ENCODE measurements at places on chromosomes 2 and 18.

- peak; percentile 81 for DNase-seq
These were observed 65.6 kb downstream of the NOL4 start for GRCh38 chr18:34158881-34159690.

DNA sequence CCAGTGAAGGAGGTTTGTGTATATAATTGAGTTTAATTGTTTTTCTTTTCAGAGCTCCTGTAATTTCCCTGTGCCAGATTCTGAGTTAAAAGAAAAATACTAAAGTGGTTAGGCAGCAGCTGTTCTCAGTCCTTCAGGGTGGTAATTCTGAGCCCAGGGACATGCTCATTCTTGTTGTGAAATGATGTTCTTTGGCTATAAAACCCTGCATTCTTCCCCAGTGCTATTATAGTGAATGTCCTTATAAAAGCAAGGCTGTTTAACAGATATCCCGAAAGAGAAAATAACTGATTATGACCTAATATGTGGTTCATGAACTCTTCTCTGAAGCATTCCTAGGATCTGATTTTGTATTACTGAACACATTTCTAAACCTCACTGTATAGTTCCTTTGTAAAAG lies 34.0 kb downstream of the ADAM23 start:
- DNase-seq, result no peak

DNA sequence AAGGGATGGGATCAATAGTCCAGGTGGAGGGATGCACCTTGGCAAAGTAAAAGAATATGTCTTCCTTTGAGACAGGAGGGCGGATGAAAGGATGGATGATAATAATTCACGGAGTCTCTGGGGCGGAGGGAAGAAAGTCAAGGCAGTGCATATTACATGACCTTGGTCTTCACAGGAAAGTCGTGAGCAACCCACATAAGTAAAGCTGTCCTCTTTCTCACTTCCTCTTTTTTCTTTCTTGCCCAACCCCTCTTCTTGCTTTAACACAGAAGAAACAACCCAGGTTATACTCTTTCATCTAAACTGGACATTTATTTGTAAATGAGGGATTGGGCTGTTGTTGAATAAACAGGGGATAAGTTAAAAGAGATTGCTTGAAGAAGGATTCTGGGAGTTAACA lies 168.7 kb upstream of the SKOR2 start:
- no peak for DNase-seq

GRCh38 chr2:119240311-119241204 lies 16.9 kb downstream of the STEAP3 start:
- DNase-seq, result peak; percentile 15

DNA sequence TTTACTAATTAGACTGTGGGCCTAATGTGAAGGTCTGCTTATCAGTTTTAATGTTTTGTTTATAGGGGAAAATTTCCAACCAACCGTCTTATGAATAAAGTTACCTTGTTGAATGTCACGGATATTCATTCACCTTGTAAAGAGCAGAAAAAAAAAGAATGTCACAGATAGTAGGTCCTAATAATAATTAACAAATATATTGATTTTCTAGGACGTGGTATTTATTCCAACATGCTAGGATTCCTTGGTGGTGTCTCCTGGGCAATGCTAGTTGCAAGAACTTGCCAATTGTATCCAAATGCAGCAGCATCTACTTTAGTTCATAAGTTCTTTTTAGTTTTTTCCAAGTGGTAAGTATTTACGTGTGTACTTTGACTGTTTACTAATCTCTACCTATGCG lies 23.4 kb downstream of the PAPOLG start:
- DNase-seq, result no peak

DNA sequence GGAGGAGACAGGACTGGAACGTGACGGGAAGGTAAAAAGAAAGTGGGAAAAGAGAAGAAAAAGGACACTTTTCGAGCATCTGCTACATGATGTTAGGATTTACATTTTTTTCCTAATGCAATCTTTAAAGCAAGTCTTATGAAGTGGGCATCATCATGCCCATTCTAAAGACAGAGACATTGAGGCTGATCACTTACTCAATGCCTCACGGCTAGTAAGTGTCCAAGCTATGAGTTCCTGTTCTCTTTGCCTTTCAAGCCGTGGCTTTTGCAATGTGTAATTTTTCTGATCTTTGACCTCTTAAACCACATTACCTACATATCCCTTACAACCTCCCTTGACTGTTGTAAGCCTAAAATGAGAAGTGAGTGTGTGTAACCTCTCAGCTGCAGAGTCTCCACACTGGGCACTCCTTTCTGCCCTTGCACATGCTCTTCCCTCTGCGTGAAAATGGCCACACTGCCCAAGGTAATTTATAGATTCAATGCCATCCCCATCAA lies 649.2 kb downstream of the RNF144A start:
- DNase-seq, result no peak

DNA sequence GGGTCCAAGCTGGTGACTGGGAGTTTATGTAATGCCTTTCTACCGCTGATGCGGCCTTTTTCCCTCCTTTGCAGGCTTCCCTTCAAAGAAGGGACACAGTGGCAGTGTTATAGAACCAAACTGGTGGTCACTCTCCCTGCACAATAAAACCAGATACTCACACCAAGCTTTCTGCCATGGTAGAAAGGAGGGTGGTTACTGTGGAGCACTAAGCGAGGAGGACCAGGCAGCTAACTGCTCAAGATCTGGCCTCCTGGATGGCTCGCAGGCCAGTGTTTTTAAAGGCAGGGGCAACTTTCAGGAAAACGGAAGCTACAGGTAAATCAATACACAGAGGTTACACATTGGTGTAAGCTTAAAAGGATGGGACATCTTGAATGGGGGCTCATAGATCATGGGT lies 89.4 kb downstream of the BIN1 start:
- no peak for DNase-seq

DNA sequence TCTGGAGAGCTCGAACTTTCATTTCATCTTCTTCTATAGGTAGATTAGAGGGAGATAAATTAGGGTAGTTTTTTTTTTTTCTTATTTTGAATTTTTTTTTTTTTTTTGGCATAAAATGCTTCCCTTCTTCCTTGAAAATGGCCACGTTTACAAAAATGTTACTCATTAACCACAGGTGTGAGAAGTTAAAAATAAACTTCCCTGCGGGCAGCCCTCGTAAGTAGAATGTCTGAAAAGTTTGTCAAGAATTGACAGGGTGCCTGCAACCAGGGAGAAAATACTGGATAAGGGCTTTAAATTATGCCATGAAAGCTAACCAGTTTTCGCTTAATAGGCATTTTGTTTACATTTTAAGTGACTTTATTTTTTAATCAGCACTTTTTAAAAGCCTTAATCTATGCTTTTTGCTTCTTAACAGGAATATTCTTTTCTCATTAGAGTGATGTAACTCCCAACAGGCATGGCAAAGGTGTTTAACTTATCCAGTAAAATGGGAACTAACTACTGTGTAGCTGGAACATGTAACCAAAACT lies 4.2 kb upstream of the FN1 start:
- DNase-seq, result no peak

- DNase-seq, result peak; percentile 16
These were observed 11.4 kb upstream of the DTNB start for GRCh38 chr2:25684577-25685473.

- DNase-seq, result no peak
These were observed 4.3 kb downstream of the GPR35 start for GRCh38 chr2:240629619-240629967.

DNA sequence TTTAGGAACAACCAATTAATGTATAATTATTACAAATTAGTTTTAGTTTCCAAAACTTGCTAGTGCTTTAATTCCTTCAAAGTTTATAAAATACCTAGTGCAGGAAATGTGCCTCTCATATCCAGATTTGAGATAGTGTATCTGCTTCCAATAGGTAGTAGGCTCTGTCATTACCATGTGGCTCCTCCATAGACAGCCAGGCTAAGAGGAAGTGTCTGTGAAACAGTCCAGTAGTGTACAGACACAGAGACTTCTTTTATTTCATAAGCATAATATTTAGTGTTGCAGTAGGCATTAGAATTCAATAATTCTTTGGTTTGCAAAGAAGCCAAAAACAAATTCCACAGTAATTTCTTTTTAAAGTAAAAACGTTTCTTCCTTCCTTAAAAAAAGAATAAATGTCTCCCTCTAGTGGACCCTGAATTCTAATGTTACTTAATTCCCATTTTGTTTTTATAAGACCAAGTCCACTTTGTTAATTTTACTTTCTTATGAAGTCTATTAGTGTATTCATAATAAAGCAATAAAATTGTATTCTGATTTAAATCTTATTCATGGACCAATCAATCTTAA lies 101.2 kb downstream of the NEB start:
- DNase-seq, result no peak

- DNase-seq, result no peak
These were observed 260.8 kb upstream of the FAM98A start for GRCh38 chr2:33859811-33860461.

- no peak for DNase-seq
These were observed 23.3 kb upstream of the IL1RN start for GRCh38 chr2:113104054-113104611.

DNA sequence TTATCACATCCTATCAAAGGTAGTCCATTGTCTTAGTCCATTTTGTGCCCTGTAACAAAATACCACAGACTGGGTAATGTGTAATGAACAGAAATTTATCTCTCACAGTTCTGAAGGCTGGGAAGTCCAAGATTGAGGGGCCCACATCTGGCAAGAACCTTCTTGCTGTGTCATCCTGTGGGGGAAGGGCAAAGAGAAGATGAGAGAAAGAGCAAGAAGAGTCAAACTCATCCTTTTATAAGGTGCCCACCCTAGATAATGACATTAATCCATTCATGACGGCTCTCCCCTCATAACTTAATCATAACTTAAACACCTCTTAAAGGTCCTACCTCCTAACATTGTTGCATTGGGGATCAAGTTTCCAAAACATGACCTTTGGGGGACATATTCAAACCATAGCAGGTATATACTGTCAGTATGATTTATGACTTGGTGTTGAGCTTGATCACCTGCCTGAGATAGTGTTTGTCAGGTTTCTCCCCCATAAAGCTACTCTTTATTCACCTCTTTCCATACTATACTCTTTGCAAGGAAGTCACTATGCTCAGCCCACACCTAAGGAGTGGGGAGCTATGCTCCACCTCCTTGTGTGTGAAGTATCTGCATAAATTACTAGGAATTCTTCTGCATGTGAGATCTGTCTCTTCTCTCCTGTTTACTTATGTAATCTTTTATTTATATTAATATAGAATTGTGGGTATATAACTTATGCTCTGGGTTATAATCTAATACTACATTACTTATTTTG lies 5.2 kb upstream of the MAP3K2 start:
- no peak for DNase-seq

GRCh38 chr2:34901739-34902138 lies 1302.6 kb upstream of the FAM98A start:
- DNase-seq, result no peak

- DNase-seq, result no peak
These were observed at the start of gene LONRF2 for GRCh38 chr2:100321866-100322820. TSS of gene LONRF2 (minus strand) at chr2:100322501. CDS start at chr2:100322093, 408 bp downstream.

GRCh38 chr2:200127848-200128247 lies 172.5 kb downstream of the MAIP1 start:
- no peak for DNase-seq

DNA sequence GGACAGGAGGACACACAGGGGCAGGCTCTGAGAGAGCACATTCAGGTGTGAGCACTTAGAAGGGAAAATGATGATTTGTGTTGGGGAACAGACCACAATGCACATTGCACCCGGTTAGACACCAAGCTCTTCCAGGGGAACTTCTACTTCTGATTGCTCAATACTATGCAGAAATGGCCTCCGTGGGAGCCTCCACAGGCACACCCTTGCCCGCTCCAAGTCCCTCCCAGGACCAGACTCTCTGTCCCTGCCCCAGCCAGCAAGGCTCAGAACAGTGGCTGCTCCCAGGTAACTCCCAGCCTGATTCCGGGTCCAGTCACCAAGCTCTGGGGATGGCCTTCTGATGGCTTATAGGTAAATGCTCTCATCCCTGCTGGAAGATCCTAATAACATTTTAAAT lies 56.2 kb downstream of the BCL2L11 start:
- DNase-seq, result no peak

DNA sequence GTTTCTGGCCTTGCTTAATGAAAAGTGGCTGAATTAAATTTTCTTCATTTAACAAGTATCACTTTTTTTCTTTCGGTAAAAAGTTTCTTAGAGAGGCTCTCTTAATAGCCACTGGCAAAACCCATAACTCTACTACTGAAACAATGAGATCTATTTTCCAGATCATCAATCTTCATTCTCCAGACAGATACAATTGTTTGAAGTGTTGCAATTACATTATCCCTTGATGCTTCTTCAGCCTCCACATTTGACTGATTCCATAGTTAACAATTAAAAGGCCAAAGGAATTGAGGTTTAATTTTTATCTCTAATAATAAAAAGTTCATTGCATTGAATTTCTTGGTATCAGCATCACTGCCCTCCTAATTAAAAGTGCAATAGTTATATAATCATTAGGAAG lies 176.3 kb downstream of the ZNF385B start:
- DNase-seq, result no peak

GRCh38 chr2:106956416-106956815 lies 70.4 kb upstream of the ST6GAL2 start:
- no peak for DNase-seq

- no peak for DNase-seq
These were observed 6.6 kb downstream of the NTSR2 start for GRCh38 chr2:11663427-11663826.

DNA sequence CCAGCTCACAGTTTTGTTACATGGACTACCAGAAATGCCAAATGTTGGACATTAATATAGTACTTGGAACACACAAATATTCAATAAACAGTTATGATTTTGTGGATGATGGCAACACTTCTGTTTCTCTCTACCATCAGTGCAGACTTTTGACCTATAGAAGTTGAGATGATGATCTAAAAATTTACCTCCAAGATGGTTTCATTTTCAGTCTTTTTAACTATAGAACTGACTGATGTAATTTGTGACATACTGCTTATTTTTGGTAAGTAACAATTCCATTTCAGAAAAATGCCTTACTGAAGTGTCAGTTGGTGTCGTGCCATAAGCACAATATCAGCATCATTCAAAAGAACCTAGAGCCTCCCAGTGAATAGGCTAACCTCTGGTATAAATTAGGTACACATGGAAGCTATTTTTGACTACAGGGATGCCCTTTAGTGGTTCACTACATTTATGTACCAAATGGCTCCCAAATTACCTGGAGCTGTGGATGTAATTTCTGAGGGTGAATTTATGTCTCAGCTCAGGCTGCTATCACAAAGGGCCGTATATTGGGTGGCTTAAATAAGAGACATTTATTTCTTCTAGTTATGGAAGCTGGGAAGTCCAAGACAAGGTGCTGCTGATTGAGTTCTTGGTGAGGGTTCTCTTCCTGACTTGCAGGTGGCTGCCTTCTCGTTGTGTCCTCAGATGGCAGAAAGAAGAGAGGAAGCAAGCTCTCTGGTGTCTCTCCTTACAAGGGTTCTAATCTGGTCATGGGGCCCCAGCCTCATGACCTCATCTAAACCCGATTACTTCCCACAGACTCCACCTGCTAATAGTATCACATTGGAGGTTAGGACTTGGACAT lies 66.5 kb downstream of the ALPK2 start:
- no peak for DNase-seq

All from nucleus accumbens (tissue), 56 donors.